ENCODE measurements at places on chromosomes 1 and 21.

DNA sequence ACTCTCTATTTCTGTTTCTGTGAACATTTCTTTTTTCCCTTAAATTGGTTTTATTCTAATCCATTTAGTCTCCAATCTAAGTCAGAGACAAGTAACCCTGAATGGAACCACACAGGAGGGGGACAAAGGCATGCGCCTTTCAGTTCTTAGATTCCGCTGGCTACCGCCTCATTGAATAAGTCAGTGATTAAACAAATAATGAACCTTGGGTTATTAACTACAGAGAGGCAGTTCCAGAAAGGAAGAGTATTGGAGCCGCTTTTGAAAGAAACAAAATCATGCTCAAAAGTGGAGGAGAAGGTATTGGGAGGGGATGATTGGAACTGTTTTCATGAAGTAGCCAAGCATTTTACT is 459.8 kb upstream of the DAB1 start:
- DNase-seq: no peak

DNA sequence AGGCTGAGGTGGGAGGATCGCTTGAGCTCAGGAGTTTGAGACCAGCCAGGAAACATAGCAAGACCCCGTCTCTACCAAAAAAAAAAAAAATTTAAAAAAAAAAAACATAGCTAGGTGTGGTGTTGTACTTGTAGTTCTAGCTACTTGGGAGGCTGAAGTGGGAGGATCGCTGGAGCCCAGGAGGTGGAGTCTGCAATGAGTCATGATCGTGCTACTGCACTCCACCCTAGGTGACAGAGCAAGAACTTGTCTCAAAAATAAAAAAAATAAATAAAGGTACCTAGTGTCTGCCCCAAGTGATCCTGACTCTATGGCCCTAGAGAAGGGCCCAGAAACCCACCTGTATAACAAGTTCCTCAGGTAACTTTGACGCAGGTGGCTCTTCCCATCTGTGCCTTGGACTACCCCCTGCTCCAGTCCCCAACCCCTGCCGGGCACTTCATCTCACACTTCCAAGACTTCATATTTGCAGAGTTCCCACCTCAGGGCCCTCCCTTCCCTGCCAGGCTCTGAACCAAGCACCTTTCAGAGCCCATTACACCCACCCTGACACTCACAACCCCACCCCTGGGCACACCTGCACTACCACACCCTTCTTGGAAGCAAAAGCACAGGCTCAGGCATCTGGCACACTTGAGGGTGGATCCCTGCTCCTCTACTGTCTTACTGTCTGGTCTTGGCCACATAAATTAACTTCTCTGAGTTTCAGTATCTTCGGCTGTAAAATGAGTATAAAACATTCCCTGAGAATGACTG is 80.2 kb upstream of the KLHDC7A start:
- no peak for DNase-seq

DNA sequence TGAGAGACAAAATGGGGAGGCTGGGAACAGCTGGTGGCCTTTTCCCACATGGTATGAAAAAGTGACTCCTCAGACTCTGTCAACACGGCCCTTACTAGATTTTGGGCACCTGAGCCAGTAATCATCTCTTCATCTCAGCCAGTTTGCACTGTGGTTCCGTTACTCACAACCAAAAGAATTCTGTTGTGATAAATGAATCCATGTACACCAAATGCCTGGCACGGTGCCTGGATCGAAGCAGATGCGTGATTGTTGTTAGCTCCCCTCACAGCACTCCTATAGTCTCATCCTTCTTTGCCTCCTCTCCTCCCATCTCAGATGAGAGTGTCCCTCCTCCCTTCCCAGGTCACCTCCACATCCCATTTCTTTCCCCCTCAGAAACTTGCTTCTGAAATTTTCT is 57.9 kb upstream of the GJB5 start:
- DNase-seq: no peak

GRCh38 chr1:36532810-36533401 is 50.2 kb upstream of the CSF3R start:
- DNase-seq: no peak

DNA sequence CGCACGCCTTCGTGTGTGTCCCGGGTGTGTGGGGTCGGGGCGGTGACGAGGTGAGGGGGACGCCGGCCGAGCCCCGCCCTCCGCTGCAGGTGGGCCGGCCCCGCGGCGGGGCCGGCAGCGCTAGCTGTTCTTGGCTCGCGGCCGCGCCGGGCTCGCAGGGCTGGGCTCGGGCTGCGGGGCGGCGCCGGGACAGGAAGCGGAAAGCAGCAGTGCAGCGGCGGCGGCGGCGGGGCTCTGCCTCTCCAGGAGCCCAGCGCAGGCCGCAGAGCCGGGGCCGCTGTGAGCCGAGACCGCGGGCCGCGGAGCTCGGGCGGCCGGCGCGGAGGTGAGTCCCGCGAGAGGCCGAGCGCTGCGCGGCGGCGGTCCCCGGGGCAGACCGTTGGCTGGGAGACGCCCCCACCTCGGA is at the start of gene VANGL1:
TSS of gene VANGL1 (plus strand) at position 209 of the 406 bp plus-strand sequence. CDS start 9,444 bp downstream, outside the sequence.
- peak; percentile 75 for DNase-seq

DNA sequence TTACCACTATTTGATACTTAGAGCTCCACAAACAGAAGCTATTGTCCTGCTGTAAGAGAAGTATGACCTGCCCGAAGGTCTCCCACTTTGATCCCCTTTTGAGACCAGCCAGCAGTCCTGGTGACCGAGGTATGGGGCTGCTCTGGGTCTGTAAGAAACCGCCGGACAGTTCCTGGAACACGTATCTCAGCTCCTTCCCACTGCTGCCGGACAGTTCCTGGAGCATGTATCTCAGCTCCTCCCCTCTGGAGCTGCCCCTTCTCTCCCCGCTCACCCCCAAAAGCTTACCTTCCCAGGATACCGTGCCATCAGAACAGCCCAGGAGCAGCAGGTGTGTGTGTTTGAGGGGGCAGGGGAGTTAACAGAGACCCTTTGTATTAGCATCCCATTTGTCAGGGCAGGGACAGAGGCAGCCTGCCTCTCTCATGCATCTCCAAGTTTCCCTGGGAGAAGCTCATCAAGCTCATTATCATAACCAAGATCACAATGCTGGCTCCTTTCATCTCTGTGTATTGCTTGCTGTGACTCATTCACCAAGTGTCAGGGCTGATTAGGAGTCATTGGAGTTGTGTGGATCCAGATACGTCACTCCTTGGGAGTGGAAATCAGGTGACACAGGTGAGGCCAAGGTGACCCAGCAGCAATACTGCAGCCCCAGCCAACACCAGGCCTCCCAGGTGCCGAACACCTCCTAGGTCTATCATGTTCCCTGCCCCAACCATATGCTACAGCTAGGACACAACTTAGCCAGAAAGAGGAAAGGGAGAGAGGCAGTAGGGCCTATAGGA is 25.3 kb downstream of the OPTC start:
- no peak for DNase-seq

GRCh38 chr1:155049651-155050559 is 1.2 kb upstream of the ADAM15 start:
- DNase-seq: no peak

DNA sequence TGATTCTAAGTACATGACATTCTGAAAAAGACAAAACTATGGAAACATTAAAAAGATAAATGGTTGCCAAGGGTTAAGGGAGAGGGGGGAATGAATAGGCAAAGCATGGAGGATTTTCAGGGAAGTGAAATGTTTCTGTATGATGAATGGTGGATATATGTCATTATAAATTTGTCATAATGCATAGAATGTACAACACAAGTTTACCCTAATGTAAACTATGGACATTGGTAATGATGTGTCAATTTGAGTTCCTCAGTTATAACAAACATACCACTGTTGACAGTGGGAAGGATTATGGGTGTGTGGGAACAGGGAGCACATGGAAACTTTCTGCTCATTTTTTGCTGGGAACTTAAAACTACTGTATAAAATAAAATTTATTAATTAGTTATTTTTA is 427.1 kb upstream of the ESRRG start:
- no peak for DNase-seq

- no peak for DNase-seq
Observed at GRCh38 chr1:45846931-45847330, 43.5 kb downstream of the MAST2 start.

- no peak for DNase-seq
Observed at GRCh38 chr1:67020304-67020703, 33.6 kb downstream of the SLC35D1 start.

All from hematopoietic multipotent progenitor cell treated with erythropoietin and hydrocortisone succinate and interleukin-3 and kit ligand, for 8 days (in vitro differentiated cells).